ENCODE measurements at places on chromosomes 16 and 17.

- DNase-seq: no peak
Observed at GRCh38 chr17:69271023-69271422, 42.4 kb upstream of the ABCA10 start.

GRCh38 chr16:88655053-88655732, 4.3 kb upstream of the CYBA start:
- DNase-seq: no peak

DNA sequence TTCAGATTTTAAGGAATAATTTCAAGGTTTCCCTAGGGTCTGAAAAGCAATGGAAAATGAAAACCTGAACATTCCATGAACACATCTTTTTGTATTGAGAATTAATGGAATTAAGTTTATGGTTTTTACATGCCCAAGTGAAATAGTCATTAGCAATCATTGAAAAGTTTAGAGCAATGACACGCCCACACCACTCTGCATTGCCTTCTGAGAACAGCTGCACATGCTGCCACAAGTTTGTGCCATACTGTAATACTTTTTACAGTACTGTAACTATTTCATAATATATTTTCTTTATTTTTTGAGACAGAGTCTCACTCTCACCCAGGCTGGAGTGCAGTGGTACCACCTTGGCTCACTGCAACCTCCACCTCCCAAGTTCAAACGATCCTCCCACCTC, 345.2 kb upstream of the PMFBP1 start:
- DNase-seq: no peak

GRCh38 chr17:75456039-75456416, 407 bp upstream of the TMEM94 start:
- DNase-seq: no peak

DNA sequence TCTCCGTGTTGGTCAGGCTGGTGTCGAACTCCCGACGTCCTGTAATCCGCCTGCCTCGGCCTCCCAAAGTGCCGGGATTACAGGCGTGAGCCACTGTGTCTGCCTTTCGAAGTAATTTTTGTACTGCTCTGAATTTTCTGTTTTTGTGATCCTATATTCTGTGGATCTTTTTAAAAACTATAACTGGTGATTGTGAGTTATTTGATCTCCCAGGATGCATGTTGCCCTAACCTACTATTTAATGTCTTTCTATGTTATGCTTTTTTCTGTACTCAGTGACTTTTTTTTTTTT, 2.5 kb downstream of the RSPRY1 start:
- DNase-seq: no peak

DNA sequence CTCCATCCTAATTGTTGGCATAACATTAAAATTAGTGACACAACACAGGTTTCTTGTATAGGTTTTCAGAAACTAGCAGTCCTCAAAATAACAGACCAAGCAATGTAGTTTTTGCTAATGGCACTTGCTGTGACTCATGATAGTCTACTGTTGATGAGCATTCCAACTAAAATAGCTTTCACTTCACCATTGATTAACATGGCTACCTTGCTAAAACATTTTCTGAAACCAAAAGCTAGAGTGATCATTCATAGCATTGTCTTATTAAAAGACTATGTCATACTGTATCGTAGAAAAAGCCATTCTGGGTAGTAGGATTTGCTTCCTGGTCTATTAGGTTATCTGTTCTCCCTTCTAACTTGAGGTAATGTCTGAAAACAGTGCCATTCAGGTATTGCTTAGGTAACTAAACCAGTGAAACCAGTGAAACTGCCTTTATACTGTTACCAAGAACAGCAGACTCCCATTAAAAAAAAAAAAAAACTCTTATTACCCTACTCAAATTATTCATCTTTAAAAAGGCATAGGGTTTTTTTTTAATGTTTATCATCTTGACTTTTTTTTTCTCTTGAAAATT, 2.5 kb upstream of the CLTC start:
- no peak for DNase-seq

Data from activated CD4-positive, CD25-positive, alpha-beta regulatory T cell treated with anti-CD3 and anti-CD28 coated beads, Interleukin-2, amount 50 U/mL, for 72 hours (primary cell).